ENCODE measurements at places on chromosomes 2 and 18. TPM values are rescaled to one million over a fixed set of nuclear protein-coding genes. Genes with fewer than 3 reads are reported as not detected.

- H3K27ac ChIP-seq, result no peak overlapping the region
- no peak overlapping the region for H3K4me3 ChIP-seq
- no peaks in the 10 kb centered on the region for H3K36me3 ChIP-seq
Observed at GRCh38 chr18:832085-832681, 20.1 kb upstream of the YES1 start.

DNA sequence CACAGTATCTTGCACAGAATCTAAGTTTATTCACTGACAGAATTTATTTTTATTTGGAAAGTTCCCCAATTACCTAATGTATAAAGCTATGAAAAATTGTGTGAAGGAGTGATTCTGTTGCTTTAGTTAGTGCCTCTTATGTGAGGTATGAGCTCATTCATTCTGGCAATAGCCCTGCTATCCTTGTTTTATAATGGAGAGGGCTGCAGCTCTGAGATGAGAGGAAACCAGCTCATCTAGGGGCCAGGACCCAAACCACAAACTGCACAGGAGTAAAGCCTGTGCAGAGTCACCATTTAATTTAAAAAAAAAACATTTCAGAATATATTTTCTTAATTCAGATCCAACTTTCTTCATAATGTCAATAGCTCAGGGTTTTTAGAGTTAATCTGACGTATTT lies 383.0 kb downstream of the TMEM182 start:
- no peaks in the 10 kb centered on the region for H3K27me3 ChIP-seq
- no peaks in the 10 kb centered on the region for H3K36me3 ChIP-seq
- no peak overlapping the region for H3K4me3 ChIP-seq
- H3K27ac ChIP-seq, result no peak overlapping the region
- no peak for DNase-seq
- no peaks in the 10 kb centered on the region for H3K4me1 ChIP-seq

DNA sequence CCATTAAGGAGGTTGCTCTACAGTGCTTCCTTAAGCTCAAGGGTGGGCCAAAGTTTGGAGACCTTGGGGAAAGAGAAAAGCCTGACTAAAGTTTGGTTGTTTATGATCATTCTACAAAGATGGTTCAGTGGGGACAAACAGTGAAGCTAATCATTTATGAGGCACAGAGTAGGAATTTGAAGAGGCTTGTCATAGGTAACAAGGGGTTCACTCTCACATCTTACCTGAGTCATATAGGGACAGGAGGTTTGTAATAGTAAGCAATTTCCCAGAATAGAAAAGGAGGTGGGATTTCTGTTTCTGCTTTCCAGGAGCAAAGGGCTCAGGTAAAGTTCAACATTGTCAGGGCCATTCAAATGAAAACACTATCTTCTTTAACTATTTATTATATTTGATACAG lies 787.9 kb downstream of the CPS1 start:
- no peak overlapping the region for H3K4me3 ChIP-seq
- DNase-seq, result no peak
- H3K36me3 ChIP-seq, result no peaks in the 10 kb centered on the region
- no peaks in the 10 kb centered on the region for H3K27me3 ChIP-seq

GRCh38 chr18:72675394-72675793 lies 131.3 kb upstream of the CBLN2 start:
- H3K4me3 ChIP-seq, result no peak overlapping the region
- H3K4me1 ChIP-seq, result no peaks in the 10 kb centered on the region
- peaks cover 3% of the 10 kb centered on the region for H3K27me3 ChIP-seq
- DNase-seq, result no peak

KCNG2 gene
- not detected for total RNA-seq

Measured in osteocyte (in vitro differentiated cells).